Hair follicle dermal papilla cell (primary cell): ENCODE measurements at places on chromosomes 4 and X. TPM values are rescaled to one million over a fixed set of nuclear protein-coding genes. Genes with fewer than 3 reads are reported as not detected.

RHOXF1 gene
- total RNA-seq, result not detected in 2 replicates

PRR32 gene
- not detected in 2 replicates for total RNA-seq

SPANXC gene
- not detected in 2 replicates for total RNA-seq

IRAK1 gene
- total RNA-seq, result 89.9 and 94.7 TPM in 2 replicates

ARHGEF38 gene
- total RNA-seq, result not detected in 2 replicates

TCEAL2 gene
- 0.65 and 0.73 TPM in 2 replicates for total RNA-seq

SORCS2 gene
- 0.36 and 0.49 TPM in 2 replicates for total RNA-seq

RS1 gene
- total RNA-seq, result not detected in 2 replicates

MCTS1 gene
- 22.1 and 29.4 TPM in 2 replicates for total RNA-seq

RBM10 gene
- total RNA-seq, result 53.7 and 59.2 TPM in 2 replicates

GPR119 gene
- total RNA-seq, result not detected in 2 replicates

XAGE1A gene
- total RNA-seq, result not detected in 2 replicates

SPATA4 gene
- 0.32 TPM in 1 of 2 replicates, not detected in the other for total RNA-seq

ATP2B3 gene
- 0.16 TPM in 1 of 2 replicates, not detected in the other for total RNA-seq

COL4A6 gene
- total RNA-seq, result 0.16 and 0.36 TPM in 2 replicates

GABRQ gene
- total RNA-seq, result 0.16 and 0.24 TPM in 2 replicates

HELT gene
- not detected in 2 replicates for total RNA-seq

TBX22 gene
- not detected in 2 replicates for total RNA-seq

SPANXB1 gene
- not detected in 2 replicates for total RNA-seq

GAGE1 gene
- total RNA-seq, result not detected in 2 replicates

SPANXN3 gene
- not detected in 2 replicates for total RNA-seq

LEF1 gene
- total RNA-seq, result 49.1 and 49.5 TPM in 2 replicates

FAM47A gene
- total RNA-seq, result not detected in 2 replicates

TLR2 gene
- total RNA-seq, result 1.1 and 2.6 TPM in 2 replicates

GSPT2 gene
- total RNA-seq, result 7.2 and 7.6 TPM in 2 replicates

HS3ST1 gene
- 0.12 and 0.16 TPM in 2 replicates for total RNA-seq

PRDM8 gene
- total RNA-seq, result 27.8 and 32.8 TPM in 2 replicates

WWC2 gene
- total RNA-seq, result 40.4 and 40.6 TPM in 2 replicates

ZNF81 gene
- 6.3 and 9.2 TPM in 2 replicates for total RNA-seq

DCLK2 gene
- 6.9 and 10.9 TPM in 2 replicates for total RNA-seq

LINC00632 gene
- total RNA-seq, result 15.7 and 24.8 TPM in 2 replicates

UPF3B gene
- 0.61 and 0.97 TPM in 2 replicates for total RNA-seq

CENPVL2 gene
- not detected in 2 replicates for total RNA-seq

CA5B gene
- total RNA-seq, result 36.6 and 47.4 TPM in 2 replicates
